ENCODE measurements at places on chromosomes 16 and 17.

GRCh38 chr17:47225436-47225858 is 16.3 kb downstream of the MYL4 start:
- peak; percentile 98 for DNase-seq

DNA sequence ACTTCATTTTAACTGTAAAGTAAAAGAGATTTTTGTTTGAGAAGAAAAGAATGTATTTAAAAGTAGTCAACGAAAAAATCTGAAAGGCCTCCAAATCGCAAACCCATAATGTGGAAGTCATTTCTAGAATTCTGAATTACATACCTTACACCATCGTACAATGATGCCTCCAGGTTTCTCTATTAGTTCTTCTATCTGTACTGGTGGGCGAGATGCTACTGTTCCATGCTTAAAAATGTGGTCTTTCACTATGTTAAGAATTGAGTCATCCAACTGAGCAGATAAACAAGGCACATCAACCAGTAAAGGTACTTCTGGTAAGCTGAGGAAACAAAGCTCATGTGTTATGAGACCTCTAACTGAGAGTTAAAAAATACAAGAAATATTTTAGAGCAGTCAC is 28.5 kb downstream of the CRLF3 start:
- no peak for DNase-seq

- no peak for DNase-seq
Observed at GRCh38 chr17:77098884-77099545, 41.8 kb upstream of the SEC14L1 start.

DNA sequence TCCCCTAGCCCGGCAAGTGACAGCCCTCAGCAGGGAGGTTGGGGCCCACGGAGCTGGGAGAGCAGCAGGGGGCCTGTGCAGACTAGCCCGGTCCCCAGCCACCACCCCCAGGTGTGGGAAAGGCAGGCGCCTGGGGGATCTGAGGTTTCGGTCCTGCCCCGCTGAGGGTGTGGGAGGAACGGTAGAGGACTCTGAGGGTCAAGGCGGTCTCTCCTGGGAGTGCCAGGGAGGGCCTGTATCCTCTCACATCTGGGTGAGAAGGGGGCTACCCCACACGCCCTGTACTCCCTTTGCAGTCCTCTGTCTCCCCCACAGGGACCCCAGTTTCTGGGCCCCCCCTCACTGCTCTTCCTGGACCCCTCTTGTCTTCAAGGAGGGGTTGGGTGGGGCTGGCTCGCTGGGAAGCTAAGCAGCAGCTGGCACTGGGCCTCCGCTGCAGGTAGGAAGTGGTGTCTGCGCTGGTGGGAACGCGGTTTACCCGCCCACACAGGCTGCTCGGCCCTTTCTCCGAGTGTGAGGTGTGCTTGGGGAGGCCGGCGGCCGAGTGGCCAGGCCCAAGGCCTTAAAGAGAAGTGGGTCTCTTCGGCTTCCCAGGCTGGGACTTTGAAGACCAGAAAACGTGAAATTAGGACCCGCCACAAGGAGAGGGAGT is 15.4 kb downstream of the CD7 start:
- no peak for DNase-seq

- DNase-seq, result peak; percentile 63
Observed at GRCh38 chr16:4273858-4274311, 1.1 kb upstream of the TFAP4 start.

DNA sequence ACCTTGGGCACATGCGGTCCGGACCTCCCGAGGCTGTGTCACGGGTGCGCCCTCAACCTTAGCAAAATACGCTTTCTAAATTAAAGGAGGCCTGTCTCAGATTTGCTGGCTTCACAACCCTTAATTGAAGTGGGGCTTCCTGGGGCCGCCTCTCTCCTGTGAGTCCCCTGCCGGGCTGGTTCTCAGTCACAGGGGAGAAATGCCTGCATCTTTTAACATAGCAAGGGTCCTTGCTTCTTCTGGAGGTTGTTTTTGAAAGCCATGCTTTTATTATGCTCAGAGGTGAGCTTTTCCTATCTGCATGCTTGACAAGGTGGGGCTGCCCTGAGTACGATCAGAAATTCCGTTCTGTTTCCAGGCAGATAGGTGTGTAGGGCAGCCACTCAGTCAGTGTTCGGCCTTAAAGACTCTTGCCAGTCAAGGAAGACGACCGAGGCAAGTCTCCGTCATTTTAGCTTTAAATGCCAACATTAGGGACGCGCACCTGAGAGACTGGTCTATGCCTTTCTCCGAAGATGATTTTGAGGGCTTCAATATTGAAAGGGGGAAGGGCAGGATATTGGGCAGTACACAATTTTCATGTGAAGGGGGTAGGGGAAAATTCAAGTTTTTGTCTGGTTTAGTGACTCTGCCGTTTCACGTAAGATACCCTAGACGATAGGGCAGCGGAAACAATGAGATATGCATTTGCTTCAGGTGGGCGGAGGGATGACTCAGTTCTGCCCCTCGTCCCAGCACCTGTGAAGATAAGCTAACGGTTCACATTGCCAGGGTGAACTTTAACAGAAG is 5.5 kb upstream of the SLC7A5 start:
- DNase-seq, result no peak

GRCh38 chr16:71426880-71427615 is 14.8 kb downstream of the TLE7 start:
- no peak for DNase-seq

DNA sequence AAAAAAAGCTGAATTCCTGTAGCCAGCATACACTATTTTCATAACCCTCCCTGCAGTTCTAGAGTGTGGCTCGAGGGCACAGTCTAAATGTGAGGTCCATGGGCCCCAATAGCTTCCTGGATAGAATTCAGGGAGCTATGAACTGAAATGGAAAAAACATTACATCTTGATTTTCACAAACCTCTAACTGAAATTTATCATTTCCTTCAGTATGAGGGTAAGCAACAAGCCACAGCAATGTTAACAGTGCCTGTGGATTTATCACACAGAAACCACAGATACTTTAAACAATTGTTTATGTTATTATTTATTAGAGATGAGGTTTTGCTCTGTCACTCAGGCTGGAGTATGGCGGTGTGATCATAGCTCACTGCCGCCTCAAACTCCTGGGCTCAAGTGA is 18.2 kb downstream of the TMEM92 start:
- no peak for DNase-seq

Data from endothelial cell of umbilical vein (primary cell).